ENCODE measurements at places on chromosomes 4 and X.

- DNase-seq, result no peak
These were observed 482.4 kb downstream of the NAF1 start for GRCh38 chr4:162684371-162684700.

GRCh38 chr4:48653217-48654014, 126.7 kb downstream of the FRYL start:
- DNase-seq, result no peak

- DNase-seq, result no peak
These were observed 140.2 kb downstream of the SLIT2 start for GRCh38 chr4:20391912-20392311.

GRCh38 chr4:65670331-65671031, at the start of gene EPHA5:
Gene EPHA5 (minus strand): TSS chr4:65670489. CDS start chr4:65669742, 747 bp downstream.
- peak; percentile 79 for DNase-seq

- DNase-seq, result peak; percentile 41
These were observed 1.1 kb upstream of the CHST7 start for GRCh38 chrX:46572340-46572936.

GRCh38 chr4:78332976-78333375, 218.6 kb upstream of the ANXA3 start:
- DNase-seq, result no peak

DNA sequence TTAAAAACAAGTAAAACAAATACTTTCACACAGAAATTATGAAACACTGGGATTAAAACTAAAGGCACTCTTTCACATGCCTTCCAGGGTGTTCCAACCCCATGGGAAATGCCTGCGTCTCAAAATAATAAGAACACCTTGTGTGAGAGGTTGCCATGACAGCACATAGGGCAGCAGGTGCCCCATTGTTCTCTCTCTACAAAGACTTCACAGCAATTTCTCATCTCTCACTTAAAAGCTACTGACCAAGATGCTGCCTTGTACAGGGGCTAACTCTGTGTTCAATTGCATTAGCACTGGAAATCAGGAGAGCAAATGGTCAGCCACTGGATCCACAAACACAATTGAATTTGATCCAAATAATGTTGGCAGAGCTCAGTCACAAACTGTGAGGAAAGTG, 102.5 kb upstream of the GALNTL6 start:
- peak; percentile 69 for DNase-seq

GRCh38 chrX:109351557-109351956, 130.3 kb downstream of the GUCY2F start:
- DNase-seq, result no peak

DNA sequence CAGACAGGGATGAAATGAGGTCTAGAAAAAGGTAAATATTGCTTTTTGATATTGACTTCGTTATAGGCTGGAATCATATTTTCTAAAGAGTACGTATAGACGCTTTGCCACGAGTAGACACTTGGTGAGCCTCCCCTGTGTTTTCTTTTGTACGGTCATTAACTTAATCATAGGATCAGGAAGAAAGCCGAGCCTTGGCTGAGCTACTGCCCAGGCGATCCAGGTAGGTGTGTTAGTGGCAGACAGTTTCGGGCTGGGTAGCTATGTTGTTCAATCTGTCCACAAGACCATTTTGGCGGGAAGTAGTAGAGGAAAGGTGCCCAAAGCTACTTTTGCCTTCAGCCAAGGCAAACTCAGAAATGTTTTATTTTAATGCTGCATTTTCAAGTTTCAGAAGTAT, 8.8 kb downstream of the PRDM8 start:
- no peak for DNase-seq

DNA sequence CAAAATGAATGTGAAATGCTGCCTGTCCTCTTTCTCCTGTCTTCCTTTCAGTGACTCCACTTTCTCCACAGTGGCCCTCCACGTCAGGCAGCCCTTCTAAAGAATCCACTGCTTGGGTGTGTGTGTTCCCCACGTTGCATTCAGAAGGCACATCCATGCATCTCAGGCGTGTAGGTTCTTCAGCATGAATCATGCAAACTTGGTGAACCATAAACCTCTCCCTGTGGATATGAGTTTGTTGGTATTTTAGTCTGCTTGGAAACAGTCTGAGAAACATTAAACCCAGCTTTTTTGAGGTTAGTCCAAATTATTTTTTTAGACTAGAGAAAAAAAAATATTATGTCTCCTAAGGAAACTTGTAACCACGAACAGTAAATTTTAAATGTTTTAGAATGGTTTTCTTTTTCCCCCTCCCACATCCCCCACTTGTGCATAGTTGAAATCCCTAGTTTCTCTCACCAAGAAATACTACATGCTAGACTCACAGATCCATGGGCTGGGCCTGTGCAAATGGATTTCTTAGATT, 251.6 kb downstream of the CBR4 start:
- DNase-seq, result no peak

GRCh38 chr4:2828758-2829181, 14.9 kb upstream of the ADD1 start:
- no peak for DNase-seq

DNA sequence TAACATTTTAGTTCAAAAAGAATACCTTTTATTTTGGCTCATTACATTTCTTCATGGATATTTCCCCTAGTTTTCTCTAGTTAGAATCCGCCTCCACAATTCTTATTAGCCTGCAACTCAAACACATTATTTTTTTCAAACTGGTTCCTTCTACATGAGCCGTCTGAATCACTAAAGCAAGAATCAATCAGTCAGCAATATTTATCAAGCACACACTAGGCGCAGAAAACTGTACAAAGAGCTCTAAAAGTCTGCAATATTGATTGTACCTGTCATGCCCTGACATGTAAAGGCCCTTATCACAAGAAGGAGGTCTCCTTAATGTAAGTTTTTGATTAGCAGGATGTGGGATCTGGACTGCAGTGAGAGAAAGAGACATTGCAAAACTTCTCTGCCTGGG, 94.8 kb upstream of the CENPE start:
- no peak for DNase-seq

GRCh38 chrX:45230410-45230809, 29.7 kb upstream of the DIPK2B start:
- DNase-seq, result no peak

- DNase-seq, result no peak
These were observed 7.5 kb downstream of the NEK1 start for GRCh38 chr4:169604903-169605331.

DNA sequence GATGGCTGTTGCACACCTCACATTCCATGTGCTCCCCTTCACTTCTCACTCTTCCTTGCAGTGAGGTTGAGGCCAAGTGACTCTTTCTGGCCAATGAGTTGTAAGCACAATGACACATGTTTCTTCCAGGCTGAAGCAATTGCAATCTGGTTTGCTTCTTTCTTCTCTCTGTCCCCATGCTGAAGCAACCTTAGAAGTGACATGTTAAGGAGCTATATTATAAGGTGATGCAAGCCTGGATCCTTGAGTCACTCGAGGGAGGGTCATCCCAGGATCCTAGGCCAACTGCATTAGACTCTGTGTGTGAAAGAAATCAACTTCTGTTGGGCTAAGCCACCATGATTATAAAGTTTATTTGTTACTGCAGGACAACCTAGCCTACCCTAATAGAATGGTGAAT, 45.5 kb upstream of the HS3ST1 start:
- DNase-seq, result no peak

DNA sequence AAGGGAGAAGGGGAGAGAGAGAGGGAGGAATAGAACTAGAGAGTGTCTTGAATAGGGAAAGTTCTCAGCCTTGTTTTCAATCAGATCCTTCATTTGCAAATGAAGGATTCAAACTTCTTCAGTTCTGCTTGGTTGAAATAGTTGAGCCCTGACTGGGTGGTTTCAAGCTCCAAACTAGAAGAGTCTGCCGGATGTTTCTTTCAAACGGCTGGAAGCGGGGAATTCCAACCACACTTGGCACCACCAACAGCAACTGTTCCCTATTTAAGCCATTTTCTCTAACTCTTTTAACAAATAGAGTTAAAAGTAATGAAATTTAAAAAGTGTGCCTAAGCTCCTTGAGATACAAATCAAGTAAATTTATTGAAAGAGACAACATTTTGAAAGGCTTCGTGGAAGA, 67.5 kb upstream of the DDX60 start:
- no peak for DNase-seq

DNA sequence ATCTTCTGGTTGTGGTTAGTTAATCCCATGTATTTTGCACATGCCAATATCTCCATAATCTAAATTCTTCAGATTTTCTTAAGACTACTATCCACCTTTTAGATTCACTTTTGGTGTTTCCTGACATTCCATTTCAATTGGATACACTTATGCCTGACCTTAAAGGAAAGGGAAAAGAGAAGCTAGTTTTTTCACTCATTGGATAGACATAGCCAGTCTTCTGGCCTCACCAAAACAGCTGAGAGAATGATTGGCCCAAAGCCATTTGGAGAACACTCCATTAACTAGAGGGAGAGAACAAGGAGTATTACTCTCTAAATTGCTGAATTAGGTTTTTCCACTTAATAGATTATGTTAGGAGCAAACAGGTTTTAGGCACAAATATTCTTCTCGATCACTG, 4.0 kb downstream of the PRPS1 start:
- no peak for DNase-seq

DNA sequence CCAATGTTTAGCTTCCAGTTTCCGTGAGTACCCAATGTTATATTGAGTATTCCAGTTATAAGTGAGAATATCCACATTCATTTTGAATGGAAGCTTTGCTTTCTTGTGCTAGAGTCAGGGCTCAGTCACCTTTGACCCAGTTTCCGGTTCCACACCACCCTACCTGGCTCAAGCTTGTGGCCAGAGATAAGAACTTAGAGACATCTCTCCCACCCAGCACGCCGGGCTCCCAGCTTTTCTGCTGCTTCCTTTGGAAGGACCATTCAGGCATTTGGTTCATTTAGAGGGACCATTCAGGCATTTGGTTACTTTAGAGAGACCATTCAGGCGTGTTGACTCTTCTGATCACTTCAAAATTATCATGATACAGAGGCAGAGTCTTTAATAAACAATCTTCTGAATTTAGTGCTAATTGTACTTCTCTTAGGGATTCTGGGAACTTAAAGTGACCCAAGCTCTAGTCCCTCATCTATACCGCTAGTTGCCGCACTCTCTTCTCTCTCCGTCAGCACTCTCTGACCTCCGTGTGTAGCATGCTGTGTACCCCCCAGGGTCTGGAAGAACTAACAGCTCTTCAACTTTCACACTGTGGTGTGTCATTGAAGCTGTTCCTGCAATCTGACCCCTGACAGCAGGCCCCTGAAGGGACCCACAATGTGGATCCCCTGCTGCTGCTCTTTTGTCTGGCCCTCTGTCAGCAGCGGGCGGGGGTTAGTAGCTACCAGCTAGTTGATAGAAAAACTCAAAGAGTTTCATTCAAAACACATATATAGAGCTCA, 943.1 kb downstream of the ARAP2 start:
- DNase-seq, result no peak
